ENCODE measurements at places on chromosomes 2 and 18.
A peak's percentile ranks its signal among the peaks of the same experiment; 100 is the strongest.

- DNase-seq: no peak
These were observed 75.2 kb upstream of the OTOS start for GRCh38 chr2:240215676-240216051.

DNA sequence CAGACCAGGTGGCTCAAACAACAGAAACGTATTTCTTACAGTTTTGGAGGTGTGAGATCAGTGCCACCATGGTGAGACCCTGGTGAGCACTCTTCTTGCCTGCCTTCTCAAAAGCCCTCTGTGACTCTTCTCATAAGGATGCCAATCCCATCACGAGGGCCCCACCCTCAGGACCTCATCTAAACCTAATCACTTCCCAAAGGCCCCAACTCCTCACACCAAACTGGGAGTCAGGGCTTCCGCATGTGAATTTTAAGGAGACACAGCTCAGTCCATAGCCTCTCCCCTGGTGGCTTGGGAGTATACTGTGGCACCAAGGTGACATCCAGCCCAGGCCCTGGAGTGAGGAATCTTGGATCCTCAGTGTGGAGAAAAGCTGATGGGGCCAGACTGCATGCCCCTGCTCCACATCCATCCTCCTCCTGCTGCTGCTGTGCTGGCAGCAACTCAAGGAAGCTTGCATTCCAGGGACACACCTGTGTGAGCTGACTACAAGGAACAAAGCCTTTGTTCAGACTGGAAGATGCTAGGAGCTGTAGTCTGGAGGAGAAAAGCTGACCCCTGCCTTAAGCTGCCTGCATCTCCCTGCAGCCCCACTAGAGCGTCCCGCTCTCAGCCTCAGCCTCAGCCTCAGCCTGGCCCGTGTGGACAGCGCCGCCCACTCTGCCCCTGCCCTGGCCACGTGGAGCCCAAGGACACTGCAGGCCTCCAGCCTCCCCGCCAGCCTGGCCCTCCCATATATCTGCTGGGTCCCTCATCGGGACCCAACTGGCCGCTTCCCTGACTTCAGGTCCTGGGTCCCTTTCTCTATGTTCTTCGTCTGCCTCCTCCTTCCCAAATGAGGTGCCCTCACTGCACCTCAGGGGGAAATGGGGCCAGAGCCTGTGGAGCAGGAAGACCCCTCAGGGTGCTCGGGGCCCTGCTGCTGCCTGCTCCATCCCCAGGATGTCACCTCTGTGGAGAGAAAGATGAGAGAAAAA, 87.8 kb upstream of the RAB6C start:
- DNase-seq: no peak

GRCh38 chr2:637406-637776, 39.8 kb downstream of the TMEM18 start:
- DNase-seq: no peak

DNA sequence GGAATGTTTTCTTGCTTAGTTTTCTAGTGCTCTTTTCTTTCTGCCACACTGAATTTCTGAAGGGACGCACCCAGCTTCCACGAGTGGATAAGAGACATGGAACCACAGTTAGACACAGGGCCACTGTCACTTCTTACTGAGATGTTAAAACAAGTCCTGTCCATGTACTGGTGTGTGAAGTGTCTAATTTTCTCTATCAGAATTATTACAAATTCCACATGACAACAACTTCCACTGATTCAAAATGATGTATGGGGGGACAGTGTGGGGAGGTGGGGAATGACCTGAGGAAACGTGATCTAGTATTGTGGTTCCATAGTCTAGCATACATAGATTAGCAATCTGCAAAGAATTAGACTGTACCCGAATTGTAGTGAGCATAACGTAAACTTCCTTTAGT, 169.6 kb downstream of the TMEM247 start:
- no peak for DNase-seq

DNA sequence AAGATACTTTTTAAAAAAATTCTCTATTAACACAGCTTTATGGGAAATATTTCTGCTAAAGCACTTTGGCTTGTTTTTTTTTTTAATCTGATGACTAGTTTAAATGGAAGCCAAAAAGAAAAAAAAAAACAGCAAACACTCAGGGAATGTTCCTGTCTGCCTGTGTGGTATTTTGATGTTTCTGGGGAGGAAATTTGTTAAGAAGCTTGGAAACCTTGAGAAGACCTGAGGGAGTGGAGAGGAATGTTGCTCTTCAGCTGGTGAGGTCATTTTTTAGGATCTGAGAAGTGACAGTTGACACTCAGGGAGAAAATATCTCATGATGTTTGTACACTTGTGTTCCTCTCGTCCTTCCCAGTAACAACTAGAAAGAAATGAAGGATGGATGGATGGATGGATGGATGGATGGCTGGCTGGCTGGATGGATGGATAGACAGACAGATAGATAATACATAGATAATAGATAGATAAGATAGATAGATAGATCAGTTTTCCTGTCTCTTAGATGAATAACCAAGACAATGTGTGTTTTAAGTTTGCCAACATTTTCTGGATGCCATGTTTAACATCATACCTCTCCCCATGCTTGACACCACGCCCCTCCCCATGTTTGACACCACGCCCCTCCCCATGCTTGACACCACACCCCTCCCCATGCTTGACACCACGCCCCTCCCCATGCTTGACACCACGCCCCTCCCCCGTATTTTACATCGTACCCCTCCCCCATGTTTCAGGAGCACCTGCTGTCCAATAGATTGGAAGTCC, 84.8 kb downstream of the CTIF start:
- DNase-seq: no peak

GRCh38 chr18:61334951-61335683, 1.9 kb downstream of the CDH20 start:
- no peak for DNase-seq

DNA sequence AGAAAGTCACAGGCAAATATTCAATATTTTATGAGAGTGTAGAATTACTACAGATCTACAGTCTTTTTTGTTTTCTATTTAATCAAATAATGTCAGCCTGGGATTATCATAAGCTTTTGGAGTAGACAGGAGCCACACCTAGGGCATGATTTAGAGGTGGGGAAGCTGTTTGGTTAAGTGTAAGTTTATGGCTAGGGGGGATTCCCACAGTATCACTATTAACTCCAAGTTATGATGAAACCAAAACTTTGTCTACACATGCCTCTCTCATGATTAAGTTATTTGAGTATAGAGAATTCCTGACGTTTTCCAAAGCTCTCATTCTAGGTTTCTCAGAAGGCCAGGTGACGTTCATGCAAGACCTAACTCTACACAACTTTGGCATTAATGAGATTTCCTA, 2.1 kb downstream of the SERPINB10 start:
- DNase-seq: peak; percentile 12

Data from GM13977 (cell line).